ENCODE measurements at places on chromosomes 1 and 21.

DNA sequence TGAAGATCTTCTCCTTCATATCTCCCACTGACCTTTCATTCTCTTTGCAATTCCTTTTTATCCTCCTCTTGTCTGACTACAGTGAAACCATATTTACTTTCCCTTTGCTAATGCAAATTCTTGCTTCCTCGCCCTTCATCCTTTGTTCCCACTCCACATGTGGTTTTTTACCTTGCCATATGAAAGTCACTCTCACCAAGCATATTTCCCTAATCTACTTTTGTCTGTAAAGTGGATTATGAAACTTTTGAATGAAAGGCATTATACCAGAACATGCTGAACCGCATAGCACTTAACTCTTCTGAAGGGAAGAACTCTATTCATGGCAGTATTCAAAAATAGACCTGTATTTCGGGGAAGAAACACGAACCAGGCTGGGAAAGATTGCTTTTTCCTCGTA, 8.0 kb upstream of the TMPRSS15 start:
- DNase-seq, result no peak

DNA sequence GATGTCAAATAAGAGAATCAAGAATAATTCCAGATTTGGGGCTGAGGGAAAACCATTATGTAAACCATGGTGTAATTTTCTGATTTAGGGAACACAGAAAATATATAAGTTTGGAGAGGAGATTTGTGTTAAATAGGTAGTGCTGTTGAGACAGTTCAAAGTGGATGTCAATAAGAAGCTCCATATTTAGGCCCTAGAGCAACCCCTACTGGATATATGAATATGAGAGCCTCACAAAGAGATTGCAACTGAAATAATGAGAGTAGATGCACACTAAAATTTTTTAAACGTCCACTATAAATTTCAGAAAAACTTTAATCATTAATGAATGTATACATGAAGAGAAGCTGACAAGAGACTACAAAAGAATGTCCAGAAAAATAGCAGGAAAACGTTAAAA, 1447.8 kb upstream of the PRMT6 start:
- DNase-seq, result no peak

DNA sequence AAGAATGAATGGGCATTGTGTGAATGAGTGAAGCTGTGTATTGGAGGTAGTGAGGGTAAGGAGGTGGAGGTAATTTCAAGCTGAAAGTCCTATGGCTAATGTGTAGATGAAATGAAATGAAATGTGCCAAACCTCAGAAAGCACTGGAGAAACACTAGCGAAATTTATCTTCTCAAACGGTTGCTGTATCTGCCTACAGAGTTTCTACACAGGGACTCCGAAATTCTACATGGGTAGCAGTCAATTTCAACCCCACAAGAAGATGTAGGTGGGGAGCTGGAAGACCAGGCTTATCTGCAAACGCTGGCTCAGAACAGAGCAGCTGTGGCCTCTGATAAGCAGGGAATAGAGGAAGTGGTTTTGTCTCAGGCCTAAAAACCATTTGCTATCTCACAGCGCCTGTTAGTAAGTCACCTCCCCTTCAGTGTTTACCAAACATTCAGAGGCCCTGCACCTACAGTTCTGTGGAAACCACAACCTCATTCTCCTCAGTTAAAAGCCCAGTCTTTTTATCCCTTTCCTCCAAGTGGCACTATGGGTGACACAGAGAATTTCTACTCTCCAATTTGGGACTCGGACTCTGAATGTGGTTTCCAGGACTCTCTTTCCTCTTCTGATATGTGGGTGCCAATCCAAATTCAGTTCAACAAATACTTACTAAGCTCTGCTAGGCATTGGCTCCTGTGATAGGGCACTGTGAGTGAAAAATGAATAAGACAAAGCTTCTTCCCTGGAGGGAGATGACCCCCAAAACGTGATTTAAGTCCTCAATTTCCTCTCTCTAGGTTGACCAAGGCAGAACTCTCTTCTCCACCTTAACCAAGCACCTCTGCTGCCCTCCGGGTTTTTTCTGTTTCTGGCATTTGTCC, 17.2 kb upstream of the SLAMF6 start:
- DNase-seq, result no peak

DNA sequence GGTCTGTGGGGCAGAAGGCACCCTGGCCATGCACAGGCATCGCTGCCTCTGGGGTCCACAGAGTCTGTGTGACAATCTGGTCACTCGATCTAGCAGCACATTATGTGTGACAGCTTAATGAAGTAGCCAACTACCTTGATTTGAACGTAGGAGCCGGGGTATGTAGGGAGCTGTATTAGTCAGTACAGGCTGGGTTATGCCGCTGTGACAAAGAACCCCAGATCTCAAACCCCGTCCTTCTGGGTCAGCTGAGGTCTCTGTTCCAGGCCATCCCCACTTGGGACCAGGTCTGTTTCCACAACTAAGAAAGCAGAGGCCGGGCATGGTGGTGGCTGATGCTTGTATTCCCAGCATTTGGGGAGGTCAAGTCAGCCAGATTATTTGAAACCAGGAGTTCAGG, 8.3 kb upstream of the ATAD3B start:
- DNase-seq, result no peak

DNA sequence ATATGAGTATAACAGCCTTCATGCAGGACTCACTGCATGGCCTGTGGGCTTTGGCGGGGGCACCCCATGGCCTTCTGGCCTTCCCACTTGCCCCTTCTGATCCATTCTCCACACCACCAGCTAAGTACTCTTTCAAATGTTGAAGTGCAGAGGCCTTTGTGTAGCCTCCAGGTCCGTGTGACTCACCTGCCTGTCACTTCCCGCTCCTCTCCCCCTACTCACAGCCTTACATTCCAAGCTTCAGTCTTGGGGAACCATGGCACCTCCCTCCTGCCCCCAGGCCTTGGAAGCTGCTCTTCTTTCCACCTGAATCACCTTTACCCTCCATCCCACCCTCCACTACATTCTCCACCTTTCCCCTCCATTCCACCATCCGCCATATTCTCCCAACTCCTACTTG, 69.6 kb downstream of the PGM1 start:
- no peak for DNase-seq

- no peak for DNase-seq
Observed at GRCh38 chr1:183090391-183091006, 67.3 kb downstream of the LAMC1 start.

- DNase-seq, result no peak
Observed at GRCh38 chr1:10868599-10868965, 72.1 kb upstream of the CASZ1 start.

DNA sequence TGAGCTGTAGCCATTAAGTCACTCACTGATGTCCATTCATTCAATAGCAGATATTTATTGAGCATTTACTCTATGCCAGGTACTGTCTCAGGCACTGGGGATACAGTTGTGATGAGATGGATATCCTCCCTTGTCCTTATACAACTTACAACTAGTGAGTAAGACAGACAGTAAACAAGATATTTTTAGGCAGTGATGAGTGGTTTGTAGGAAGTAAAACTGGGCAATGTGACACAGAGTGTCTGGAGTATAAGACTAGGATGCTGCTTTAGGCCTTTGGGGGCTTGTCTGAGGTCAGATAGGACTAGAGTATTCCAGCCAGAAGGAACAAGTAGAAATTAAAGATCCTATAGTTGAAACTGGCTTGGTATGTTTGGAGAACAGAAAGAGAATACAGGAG, 41.4 kb downstream of the NOS1AP start:
- DNase-seq, result no peak

GRCh38 chr1:165854101-165854845, 26.9 kb downstream of the UCK2 start:
- no peak for DNase-seq

DNA sequence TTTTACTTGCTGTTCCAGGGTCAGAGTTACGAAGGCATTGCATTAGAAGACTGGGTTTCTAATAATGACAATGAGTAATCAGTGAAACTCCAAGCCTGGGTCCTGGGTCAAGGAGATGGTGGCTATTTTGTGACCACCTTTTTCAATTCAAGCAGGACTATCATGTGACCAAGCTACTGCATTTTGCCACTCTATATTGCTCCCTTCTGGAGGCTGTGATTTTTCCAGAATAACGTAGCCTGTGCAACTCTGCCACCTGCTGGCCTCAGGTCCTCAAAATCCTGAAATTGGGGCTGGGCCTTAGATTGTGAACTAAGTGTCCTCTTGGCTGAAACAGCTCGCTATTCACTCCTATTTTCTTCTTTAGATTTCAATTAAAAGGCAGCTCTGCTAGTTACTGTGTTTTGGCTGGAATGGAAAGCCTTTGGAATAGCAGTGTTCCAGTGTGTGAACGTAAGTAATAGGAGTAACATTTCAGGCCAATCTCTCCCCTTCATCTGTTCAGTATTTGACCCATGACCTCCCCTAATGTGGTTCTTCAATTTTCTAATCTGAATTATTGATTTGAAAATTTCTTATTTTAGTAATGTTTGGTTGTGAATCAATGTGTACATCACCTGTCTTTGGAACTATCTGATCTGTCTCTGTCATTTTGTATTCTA, 52.9 kb upstream of the CD46 start:
- peak; percentile 43 for DNase-seq

GRCh38 chr1:27560268-27561123, 43.4 kb downstream of the AHDC1 start:
- no peak for DNase-seq

DNA sequence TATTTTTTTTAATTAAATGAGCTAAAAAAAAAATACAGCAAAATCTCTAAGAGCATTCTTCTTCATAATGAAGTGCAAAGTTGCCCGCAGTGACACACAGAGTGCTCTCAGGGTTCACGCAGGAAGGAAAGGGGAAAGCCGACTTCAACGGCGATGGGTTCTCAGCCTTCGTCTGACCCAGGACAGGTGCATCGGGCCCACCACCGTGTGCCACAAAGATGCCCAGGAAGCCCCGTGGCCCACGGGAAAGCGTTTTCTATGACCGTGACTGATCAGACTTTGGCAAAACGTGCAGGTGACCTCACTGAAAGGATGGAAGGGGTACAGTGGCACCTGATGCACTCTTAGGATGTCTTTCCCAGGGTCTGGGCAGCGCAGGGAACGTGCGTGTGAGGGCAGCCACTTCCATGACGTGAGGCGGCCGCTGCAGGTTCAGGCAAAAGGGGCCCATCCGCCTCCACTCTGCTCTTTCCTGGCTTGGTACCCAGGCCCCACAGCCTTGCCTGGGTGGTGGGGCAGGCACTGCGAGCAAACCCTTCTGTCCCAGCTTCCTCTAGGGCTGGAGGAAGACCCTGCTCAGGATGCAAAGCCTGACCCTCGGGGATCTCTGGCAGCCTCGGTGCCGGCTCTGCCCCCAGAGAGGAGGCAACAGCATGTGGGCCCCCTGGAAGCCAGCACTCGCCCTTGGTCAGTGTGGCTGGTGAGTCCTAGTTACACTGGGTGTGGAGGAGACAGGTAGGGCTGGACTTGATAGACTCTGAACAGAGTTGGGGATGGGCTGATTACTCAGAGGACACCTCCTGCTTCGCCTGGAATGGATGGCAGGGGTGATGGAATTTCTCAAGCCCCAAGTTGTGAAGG, 8.3 kb downstream of the LRRC47 start:
- DNase-seq, result no peak

DNA sequence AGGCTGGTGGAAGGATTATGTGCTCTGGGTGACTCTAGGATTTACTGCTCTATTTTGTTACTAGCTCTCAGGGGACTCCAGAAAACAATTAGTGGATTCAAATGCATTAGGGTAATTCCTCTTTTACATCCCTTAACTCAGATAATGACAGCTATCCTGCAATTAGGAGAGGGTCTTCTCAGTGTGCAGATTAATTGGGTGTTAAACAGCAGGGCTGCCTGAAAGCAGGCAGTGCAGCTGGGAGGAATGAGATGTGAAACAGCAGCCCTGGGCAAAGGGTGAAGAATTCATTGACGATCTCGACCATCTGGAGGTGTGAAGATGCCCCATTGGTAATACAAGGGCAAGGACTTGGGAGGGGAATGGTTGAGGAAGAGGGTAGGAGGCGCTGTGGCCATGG, 66.1 kb downstream of the HTR6 start:
- DNase-seq, result no peak

GRCh38 chr1:110002695-110003094, 18.1 kb downstream of the AHCYL1 start:
- DNase-seq, result no peak

Data from NCI-H1930 (cell line).